Suppressor macrophage (primary cell): ENCODE measurements at places on chromosomes 12 and 14.
A peak's percentile ranks its signal among the peaks of the same experiment; 100 is the strongest.

- DNase-seq: no peak
Observed at GRCh38 chr14:44626423-44626822, 119.3 kb upstream of the FSCB start.

DNA sequence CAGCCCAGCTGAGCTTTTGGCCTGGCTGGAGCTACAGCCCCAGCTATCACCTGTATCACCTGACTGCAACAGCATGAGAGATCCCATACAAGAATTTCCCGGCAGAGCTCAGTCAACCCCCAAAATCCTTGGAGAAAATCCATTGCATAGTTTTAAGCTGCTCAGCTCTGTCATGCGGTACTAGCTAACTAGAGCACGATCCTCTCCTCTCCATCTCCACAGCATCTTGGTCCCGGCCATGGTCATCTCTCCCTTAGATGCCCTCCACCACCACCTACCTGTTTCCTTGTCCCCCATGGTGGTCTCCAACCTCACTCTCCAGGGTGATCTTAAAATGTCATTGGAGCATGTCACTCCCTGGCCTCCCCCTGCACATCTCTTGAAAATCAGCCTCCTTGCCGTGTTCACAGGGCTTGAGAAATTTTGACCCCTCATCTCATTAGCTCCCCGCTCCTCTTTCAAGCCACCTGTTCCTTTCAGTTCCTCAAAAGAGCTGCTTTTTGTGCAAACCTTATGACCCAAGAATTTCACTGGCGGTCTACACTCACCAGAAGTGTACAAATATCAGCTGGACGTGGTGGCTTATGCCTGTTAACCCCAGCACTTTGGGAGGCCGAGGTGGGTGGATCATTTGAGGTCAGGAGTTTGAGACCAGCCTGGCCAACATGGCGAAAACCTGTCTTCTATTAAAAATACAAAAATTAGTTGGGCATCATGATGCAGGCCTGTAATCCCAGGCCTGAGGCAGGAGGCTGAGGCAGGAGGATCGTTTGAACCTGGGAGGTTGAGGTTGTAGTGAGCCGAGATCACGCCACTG, 8.1 kb upstream of the CLMN start:
- DNase-seq: no peak

GRCh38 chr12:13864081-13864673, 117.2 kb downstream of the GRIN2B start:
- DNase-seq: peak; percentile 73

DNA sequence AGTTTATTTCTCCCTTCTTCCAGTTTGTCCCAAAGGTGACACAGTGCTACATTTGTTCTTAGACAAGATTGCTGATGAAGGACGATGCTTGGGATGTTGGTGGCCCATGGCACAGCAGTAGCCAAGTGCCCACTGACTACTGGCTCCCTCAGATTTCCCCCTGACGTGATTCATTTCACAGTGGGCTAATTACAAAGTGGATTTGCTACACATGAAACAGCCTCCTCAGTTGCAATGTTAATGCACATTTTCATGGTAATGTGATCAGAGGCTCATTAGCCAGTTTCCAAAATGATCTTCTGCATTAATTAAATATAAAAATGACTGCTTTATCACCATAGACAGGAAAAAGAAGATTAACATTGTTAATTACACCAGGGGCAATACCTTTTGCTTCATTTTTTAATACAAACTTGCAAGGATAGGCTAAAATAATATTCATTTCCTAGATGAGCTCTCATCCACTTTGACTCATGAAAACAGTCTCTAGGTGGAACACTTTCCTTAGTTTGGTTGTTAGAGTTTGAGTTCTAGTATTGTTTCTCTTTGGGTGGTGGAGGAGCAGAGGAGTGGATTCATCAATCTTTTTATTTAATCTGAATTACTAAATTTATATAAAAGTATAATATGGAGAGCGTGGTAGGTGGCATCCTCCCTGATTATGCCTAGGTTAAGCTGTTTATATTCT, 250.9 kb downstream of the PDZRN4 start:
- DNase-seq: no peak

DNA sequence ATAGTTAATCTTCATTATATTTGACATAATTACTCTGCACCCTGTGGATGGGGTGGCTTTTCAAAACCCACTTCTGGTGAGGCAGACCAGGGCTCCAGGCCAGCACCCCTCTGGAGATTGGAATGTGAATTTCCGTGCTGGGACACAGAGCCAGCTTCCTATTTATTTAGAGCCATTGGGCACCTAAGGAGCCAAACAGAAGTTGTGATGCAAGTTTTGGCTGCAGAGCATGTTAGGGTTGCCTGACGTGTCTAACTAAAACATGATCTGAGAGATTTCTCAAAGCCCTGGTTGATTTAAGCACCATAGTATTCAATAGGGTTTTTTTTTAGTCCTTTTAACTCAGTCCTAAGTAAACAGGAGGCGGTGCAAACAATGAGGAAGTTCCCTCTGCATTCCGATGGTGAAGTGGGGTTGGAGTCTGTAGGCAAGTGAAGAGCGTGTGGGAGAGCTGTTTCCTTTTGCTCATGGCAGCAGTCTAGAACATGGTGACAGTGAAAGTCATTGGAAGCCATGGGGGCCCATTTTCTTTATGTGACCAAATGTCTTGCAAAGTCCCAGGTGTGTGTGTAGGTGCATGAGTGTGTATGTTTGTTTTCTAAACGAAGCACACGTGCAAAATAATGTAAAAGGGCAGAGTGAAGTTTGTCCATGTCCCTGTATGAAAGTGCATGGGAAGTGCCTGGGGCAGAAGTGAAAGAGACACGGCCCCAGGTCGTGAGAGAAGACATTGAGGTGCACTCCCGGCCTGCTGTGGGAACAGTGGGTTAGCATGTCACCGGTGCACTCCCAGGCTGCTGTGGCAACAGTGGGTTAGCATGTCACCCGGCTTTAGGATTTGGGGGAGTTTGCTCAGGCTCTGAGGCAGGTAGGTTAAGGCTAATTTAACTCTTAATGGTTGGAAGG, 117.7 kb downstream of the PRKCH start:
- DNase-seq: peak; percentile 91

DNA sequence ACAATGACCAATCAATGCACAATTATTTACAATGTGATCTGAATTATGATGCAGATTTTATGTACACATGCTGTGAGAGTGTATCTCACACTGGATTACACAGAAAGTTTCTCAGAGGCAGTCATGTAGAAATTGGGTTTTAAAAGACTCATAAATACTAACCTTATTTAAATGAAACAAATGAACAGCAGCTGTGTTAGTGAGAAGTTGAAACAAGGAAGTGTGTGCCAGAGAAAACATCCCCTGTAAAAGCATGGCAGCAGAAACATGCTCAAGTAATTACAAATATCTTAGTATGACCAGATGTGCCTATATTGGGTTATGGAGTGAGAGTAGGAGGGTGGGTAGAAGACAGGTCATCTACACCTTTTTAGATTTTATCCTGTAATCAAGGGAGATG, 723.7 kb downstream of the C12orf50 start:
- no peak for DNase-seq

DNA sequence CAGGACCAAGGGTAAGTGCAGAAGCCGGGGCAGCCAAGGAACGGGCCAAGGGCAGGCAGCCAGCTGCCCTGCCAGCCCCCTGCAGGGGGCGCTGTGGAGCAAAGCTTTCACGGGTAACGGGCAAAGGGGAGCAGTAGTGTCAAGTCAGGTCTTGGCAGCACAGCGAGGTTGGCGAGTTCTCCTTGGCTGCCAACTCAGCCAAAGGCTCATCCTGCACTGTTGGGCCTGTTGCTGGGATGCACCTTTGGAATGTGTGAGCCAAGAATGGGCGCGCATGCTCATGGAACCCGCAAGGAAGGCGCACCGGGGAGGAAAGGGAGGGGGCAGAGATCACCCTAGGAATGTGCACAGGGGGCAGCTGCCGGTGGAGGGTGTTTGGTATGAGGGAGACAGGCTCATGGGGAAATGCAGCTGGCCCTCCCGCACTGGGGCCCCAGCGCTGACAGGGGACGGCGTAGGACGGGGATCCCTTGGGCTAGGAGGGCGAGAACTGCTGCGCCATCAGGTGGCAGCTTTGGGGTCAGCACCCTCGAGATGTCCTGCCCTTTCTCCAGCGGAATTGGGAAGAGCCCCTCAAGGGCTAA, 138.0 kb downstream of the ASCL4 start:
- DNase-seq: peak; percentile 87

- no peak for DNase-seq
Observed at GRCh38 chr14:36658123-36659009, 3.3 kb upstream of the PAX9 start.

DNA sequence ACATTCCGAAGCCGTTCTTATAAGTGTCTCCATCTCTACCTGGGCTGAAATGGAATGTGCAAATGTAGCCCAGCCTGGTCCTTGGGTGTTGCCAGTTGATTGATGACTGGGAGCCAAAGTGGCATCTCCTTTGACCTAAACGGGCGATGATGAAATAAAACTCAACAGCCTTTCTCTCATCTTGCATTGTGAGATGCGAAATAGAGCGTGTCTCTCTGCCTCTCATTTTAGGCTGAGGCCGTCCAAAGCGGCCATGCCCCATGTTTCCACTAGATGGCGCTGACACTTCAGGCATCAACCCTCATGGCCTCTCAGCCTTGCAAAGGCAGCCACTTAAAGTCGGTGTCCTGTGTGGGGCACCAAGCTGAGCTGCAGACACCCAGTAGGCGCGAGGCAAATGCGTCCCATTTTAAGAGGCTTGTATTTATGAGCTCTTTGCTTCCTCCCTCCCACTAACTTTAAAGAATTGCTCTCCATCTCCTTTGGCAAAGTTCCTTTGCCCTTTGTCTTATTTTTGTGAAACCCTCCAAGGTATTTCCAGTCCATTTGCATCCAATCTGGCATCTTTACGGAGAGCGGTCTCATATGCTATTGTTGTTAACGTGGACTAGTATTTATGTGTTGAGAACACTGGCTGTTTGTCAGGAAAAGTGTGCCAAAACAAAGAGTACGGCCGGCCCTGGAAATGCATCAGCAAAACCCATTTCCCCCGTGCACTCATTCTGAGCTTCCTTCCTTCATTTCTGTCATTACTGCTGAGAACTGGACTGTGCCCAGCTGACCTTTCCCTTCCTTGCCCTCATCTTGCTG, 25.0 kb downstream of the GPRC5A start:
- peak; percentile 92 for DNase-seq

DNA sequence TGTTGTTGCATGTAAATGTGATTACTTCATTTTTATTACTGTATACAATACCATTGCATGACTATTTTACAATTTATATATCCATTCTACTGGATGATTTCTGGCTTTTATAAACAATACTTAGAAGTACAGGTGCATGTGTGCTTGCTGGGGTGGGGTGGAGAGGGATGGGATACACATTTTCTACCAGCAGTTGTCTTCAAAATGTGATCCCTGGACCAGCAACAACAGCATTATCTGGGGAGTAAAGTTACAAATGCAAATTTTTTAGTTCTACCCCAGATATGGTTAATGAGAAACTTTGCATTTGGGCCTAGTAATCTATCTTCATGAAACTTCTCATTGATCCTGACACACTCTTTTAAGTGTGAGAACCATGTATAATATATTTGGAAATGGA, 905.4 kb upstream of the ATXN7L3B start:
- no peak for DNase-seq

- peak; percentile 42 for DNase-seq
Observed at GRCh38 chr12:113065126-113066007, 8.8 kb downstream of the DTX1 start.

GRCh38 chr14:75063013-75063412, 811 bp downstream of the ACYP1 start:
- no peak for DNase-seq

DNA sequence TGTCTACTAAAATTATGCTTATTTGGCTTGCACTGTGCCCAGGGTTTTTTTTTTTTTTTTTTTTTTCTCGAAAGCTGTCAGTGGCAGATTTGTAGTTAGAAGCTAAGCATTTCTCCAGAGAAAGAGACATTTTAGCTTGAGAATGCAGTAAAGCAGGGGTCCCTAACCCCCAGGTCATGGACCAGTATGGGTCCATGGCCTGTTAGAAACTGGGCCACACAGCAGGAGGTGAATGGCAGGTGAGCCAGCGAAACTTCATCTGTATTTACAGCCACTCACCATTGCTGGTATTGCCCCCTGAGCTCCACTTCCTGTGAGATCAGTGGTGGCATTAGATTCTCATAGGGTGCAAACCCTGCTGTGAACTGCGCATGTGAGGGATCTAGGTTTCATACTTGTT, 73.7 kb downstream of the TMTC2 start:
- DNase-seq: no peak

DNA sequence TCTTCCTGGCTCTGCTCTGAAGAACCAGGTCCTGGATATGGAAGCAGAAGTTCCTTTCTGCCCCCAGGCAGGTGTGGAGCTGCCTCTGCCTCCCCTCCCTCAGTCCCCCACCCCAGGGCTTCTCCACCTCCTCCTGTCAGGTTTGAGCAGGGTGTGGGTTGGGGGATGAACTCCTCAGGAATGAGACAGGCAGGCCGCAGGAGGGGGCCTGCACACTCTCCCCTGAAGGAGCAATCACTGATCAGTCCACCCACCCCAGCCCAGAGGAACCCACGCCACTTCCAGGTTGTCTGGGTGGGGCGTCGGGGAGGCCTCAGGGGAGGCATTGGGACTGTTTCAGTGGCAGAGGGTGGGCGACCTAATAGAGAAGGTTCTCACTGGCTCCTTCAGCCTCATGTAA, 26.6 kb downstream of the FAIM2 start:
- no peak for DNase-seq

DNA sequence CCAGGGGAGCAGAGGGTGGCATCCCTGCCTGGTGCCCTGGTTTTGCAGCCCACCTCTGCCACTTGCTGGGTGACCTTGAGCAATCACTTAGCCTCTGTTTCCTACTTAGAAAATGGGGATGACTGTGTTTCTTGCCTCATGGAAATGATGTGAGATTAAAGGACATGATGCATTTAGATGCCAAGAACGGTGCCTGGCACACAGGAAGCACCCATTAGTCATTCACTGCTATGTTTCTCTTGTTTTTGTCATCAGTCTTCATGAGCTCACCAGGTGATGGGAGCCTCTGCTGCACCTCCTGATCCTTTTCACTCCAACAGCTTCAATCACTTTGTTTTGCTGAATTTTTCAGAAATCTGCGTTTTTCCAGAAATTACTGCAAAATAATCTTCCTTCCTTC, 23.6 kb upstream of the ATF1 start:
- DNase-seq: no peak

DNA sequence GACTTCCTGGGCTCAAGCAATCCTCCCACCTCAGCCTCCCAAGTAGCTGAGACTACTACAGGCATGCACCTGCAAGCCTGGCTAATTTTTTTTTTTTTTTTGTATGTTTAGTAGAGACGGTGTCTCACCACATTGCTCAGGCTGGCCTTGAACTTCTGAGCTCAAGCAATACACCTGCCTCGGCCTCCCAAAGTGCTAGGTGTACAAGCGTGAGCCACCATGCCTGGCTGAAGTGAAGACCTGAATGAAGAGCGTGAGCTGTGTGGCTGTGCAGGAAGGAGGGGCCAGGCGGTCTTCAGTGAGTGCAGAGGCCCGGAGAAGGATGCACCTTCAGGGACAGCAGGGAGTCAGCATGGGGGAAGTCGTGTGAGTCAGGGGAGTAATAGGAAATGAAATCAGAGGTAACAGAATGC, 14.9 kb upstream of the NFKBIA start:
- no peak for DNase-seq

GRCh38 chr12:66270613-66271012, 31.7 kb upstream of the HELB start:
- no peak for DNase-seq

GRCh38 chr14:80973931-80974641, 18.7 kb downstream of the TSHR start:
- no peak for DNase-seq
